ENCODE measurements at places on chromosomes 4 and X.
A peak's percentile ranks its signal among the peaks of the same experiment; 100 is the strongest.

DNA sequence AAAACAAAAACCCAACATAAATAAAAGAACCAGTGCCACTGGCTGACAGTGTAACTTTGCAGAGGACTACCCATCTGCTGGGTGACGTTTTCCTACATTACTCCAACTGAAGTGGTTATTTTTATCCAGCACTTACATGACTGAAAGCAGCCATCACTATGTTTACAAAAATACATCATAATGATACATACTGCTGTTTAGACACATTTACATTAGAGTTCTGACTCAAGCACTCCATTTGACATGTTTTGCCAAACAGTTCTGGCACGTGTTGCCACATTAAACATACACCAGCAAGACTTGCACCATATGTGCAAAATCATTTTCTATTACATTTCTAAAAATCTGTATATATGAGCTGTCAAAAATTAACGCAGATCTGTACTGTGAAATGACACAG is 39.6 kb downstream of the BEND4 start:
- no peak for DNase-seq

DNA sequence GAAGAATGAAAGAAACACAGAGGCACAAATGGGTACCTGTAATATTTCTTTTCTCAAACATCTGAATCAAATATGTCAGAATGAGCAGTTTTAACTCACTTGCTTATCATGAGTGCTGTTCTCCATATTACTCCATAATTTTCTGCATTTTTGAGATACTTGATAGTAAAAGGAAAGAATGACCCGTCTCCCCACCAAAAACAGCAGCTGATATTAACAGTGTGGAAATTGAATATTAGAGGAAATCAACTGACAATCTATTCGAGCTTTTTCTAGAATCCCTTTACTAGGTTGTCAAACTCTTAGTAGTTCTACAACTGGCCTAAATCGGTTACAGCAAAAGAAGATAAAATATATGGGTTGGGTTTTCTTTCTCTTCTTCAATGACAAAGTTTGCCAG is 49.9 kb upstream of the HELT start:
- no peak for DNase-seq

DNA sequence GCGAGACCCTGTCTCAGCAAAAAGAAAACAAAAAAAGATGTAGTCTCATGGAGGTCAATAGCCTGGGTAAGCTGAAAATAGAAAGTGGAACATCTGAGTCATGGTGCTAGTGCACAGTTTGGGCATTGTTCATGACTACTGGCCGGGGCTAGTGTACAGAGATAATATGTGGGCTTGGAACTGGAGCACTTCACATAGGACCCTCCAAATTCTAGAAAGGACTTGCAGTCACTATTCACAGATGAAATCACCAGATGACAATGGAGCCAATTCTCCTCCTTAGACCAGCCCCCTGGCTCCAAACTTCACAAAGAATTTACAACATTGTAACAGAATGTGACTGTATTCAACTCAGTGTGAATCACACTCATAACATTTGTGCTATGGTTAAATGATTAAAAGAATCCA is 367.8 kb upstream of the SLC7A11 start:
- no peak for DNase-seq

GRCh38 chr4:110198435-110199416 is at the start of gene ELOVL6:
ELOVL6 (minus strand) TSS chr4:110198615; CDS start chr4:110198335, 280 bp downstream.
- DNase-seq: peak; percentile 9

GRCh38 chr4:41454423-41454822 is 83.5 kb upstream of the LIMCH1 start:
- no peak for DNase-seq

DNA sequence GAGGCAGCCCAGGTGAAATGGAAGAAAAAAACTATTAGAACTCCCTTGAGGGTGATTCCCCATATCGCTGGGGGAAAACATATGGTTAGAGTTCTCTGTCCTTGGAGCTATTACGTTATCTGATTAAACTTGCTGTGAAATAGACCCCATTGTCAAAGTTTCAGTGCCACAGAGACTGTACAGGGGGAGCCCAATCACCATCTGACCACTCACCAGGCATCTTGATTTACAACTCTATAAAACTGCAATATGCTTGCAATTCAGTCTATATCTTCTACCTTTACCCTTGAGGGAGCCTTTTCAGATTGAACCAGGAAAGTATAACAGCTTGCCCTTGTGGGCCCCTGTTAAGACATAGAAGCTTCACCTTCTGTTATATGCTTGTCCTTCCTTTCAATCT is 18.2 kb downstream of the TMEM255A start:
- DNase-seq: no peak

- no peak for DNase-seq
Measured at GRCh38 chr4:8671712-8672290, 79.2 kb downstream of the CPZ start.

DNA sequence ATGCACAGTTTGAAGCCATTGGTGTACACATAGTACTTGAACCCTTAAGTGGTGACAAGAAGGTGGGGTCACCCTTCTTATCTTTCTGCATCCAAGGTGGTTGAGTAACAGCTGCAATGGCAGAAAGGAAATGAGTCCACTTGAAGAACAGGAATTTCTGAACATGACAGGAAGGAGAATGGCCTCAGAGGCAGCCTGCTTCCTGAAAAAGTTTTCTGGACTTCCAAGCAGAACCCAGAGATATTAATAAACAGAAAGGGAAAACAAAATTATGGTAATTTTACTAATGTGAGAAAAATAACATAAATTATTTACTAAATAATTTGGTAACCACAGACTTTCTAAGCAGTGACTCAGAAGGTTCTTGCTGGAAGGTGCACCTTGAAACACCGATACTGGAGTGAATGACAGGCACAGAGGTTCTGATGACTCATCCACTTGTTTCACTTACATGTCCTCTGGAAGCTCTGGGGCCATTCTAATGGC is 119.9 kb upstream of the HS3ST1 start:
- no peak for DNase-seq

- DNase-seq: no peak
Measured at GRCh38 chr4:69642961-69643360, 3.5 kb upstream of the UGT2A2 start.

GRCh38 chrX:69319376-69319775 is 154.1 kb upstream of the PJA1 start:
- no peak for DNase-seq

DNA sequence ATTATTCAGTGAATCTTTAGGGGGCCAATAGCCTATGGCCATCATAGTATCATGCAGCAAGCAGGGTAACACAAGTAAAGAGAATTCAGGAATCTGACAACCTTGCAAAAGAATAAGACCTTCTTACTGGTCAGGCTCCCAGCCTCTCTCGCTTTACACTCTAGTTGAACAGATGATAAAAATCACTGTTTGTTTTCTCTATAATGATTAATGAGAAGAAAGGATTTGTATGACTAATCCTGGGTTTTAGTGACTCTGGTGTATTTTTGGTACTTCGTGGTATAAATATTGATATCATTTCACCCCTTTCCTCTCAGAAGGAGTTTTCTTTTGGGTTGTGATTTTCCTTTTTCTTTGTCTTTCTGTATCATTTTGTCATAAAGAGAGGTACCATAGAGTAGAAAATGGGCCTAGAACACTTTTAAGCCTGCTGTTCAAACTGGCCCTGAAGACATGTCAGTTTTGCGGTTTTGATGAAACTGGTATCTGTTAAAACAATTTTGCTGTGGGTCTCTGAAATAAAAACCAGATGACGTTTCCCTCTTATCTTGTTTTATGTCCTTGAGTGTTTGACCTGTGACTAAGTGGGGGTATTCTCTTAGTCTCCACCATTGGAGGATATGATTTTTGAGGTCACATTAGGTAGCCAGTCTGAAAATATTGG is 294.9 kb upstream of the TBX22 start:
- DNase-seq: no peak

DNA sequence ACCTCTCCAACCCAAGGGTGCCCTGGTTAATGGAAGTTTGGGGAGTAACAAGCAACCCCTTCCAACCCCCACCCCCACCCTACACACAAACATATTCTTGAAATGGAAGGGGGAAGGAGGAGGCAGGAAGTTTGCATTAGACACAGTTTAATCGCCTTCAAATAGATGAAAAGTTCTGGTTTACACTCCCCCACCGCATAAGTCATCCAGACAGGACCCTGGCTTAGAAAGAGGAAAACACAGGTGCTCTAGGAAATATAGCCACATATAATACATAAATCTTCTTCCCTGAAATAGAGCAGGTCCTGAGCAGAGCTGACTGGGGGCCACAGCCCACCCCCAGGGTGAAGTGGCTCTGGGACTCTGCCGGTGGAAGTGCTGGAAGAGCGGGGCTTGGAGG is 25.1 kb downstream of the SASH3 start:
- DNase-seq: no peak

- DNase-seq: no peak
Measured at GRCh38 chr4:169663831-169664230, 43.5 kb downstream of the CLCN3 start.

DNA sequence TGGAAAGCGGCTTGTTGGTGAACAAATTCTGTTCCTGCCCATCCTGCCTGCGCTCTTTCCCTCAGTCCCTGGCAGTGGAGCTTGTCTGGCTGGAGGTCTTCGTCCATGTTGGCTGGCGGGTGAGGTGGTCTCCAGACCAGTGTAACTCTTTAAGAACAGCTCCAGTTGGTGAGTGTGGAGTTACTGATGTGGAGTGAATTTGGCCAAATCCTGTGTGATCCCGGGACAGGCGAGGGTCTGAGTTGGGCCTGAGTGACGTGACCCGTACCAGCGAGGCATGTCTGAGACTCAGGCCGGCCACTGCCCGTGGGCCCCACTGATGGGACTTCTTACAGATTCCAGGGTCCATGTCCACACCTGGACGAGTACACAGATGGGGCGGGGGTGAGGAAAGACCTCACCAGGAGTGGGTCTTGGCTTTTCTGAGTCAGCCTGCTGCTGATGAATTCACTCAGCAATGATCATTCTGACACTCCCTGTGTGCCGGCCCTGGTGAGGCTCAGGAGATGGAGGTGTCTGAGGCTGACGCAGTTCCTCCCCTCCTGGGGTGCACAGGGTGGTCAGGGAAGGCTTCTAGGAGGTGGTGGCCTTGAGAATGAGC is 45.5 kb downstream of the PSAPL1 start:
- no peak for DNase-seq

GRCh38 chr4:113384600-113384999 is 335.1 kb downstream of the ANK2 start:
- DNase-seq: no peak

DNA sequence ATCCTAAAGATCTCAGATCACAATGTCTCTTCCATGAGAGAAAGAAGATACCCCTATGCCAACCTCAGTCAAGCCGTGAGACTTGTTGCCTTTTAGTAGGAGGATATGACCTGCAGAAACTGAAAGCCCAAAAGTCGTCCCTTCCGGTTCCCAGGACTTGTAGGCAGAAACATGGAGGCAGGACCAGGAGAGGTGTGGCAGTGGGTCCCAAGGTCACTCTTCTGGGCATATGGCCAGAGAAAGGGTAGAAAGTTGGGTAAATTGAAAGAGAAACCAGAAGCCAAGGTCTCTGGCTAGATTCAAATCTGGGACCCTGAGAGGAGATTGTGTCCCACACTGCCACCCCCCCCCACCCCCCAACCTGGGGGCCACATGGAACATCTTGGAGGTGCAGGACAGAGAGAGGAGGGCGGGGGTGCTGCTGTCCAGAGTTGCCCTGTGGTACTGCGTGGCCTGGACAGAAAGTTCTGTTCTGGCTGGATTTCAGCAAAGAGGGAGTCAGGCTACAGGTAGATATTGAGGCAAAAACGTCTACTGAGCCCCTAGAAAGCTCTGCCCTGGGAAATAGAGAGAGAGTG is 55.4 kb downstream of the DDX3X start:
- DNase-seq: no peak
